ENCODE measurements at places on chromosomes 3 and 15. TPM values are rescaled to one million over a fixed set of nuclear protein-coding genes. Genes with fewer than 3 reads are reported as not detected.

PATL2 gene
- polyA plus RNA-seq, result 0.12 TPM

SLC27A2 gene
- 0.42 TPM for polyA plus RNA-seq

GRCh38 chr15:80595396-80595795, 99.7 kb upstream of the ABHD17C start:
- no peak for DNase-seq

- peak; percentile 90 for DNase-seq
These were observed at the start of gene NGRN for GRCh38 chr15:90265271-90266060. TSS of gene NGRN (plus strand) at chr15:90265672. CDS start at chr15:90265713, 41 bp downstream.

DNA sequence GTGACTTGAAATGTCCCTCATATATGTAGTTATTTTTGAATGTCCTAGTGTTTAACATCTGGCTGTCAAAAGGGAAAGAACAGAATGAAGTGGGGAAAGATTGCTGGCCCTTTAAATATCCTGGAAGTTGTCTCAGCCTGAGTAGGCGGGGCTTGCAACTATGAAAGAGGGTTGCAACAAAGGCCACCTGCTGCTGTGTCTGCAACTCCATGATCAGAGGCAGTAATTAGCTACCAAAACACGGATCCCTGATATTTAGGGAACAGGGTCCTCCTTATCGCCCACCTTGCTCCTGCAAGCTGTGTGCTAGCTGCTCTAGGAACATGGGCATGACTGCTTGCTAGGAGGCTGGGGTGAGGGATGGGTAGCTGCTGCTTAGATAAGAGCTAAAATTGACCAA, 100.2 kb upstream of the CFAP20DC start:
- DNase-seq, result no peak

All from mammary epithelial cell (primary cell).